ENCODE measurements at places on chromosomes 12 and 14. TPM values are rescaled to one million over a fixed set of nuclear protein-coding genes. Genes with fewer than 3 reads are reported as not detected.

- H3K27me3 ChIP-seq, result no peaks in the 10 kb centered on the region
- no peak for DNase-seq
- H3K27ac ChIP-seq, result no peak overlapping the region
- no peaks in the 10 kb centered on the region for H3K4me1 ChIP-seq
Measured at GRCh38 chr14:20578325-20578724, 9.5 kb downstream of the RNASE11 start.

GRCh38 chr12:130799051-130799450, 40.0 kb downstream of the STX2 start:
- peaks cover 49% of the 10 kb centered on the region for H3K36me3 ChIP-seq
- H3K4me3 ChIP-seq, result no peak overlapping the region
- H3K27ac ChIP-seq, result no peak overlapping the region
- no peaks in the 10 kb centered on the region for H3K27me3 ChIP-seq
- DNase-seq, result no peak

- H3K27me3 ChIP-seq, result no peaks in the 10 kb centered on the region
- no peaks in the 10 kb centered on the region for H3K4me1 ChIP-seq
- no peak for DNase-seq
- H3K27ac ChIP-seq, result no peak overlapping the region
- peaks cover 4% of the 10 kb centered on the region for H3K36me3 ChIP-seq
Measured at GRCh38 chr12:120733574-120733973, 7.9 kb downstream of the ACADS start.

GRCh38 chr14:74249433-74250375, 10.5 kb downstream of the VSX2 start:
- H3K27ac ChIP-seq, result no peak overlapping the region
- no peaks in the 10 kb centered on the region for H3K36me3 ChIP-seq
- no peaks in the 10 kb centered on the region for H3K27me3 ChIP-seq
- DNase-seq, result no peak
- no peak overlapping the region for H3K4me3 ChIP-seq
- no peaks in the 10 kb centered on the region for H3K4me1 ChIP-seq

Gene CLMN
- total RNA-seq, result 72.2 TPM

Gene PRICKLE1
- 7.1 TPM for total RNA-seq
